Heart right ventricle (tissue), 16 donors: ENCODE measurements at places on chromosomes 4 and X.

DNA sequence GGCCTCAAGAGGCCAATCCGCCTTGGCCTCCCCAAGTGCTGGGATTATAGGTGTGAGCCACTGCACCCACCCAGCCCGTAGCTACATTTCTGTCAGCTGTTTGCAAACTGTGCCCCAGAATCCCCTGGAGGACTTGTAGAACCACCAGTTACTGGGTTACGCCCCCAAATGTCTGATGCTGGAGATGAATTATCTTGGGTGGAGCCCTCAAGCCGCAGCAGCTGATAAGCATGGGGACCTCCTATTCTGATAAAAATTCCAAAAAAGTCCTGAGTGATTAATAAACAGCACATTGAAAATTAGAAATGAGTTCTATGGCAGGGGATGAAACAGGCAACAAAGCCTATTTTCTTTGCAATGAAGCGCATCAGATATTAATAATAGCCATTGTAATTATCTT is 105.0 kb downstream of the PTTG2 start:
- DNase-seq = no peak

GRCh38 chr4:2364654-2365053 is 53.8 kb downstream of the ZFYVE28 start:
- DNase-seq = peak; percentile 24

DNA sequence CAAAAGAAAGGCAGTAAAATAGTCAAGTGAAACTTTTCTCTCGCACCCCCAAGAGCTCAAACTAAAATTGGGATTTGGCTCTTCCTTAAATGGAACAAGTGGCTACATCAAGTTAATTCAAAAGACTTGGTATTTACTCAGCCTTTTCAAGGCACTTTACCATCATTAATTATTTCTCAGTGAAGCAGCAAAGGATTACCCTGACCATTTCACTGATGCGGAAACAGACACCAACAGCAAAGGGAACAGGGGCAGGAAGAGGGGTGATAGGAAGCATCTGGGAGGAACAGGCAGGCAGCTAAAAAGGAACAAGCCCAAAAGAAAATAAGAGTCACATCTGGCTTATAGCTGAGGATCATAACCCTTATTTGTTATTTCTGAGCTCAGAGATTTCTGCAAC is 2.7 kb downstream of the SCML2 start:
- no peak for DNase-seq

DNA sequence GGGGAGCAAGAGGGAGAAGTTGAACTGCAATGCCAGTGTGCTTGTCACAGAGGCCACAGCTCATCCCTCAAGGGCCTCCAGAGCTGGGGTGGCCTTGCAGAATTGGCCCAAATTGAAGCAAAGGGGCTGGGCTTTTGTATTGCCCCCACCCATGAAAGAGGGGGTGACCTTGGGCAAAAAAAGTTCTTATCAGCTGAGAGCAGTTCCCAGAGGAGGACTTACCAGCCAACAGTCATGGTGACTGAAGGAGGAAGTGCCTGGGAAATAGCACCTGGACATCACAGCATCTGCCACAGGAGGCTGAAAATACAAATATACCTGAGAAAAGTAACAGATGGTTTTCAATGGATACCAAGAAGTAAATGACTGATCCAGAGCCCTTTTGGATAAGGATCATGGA is 262.4 kb downstream of the MID1IP1 start:
- DNase-seq = no peak

DNA sequence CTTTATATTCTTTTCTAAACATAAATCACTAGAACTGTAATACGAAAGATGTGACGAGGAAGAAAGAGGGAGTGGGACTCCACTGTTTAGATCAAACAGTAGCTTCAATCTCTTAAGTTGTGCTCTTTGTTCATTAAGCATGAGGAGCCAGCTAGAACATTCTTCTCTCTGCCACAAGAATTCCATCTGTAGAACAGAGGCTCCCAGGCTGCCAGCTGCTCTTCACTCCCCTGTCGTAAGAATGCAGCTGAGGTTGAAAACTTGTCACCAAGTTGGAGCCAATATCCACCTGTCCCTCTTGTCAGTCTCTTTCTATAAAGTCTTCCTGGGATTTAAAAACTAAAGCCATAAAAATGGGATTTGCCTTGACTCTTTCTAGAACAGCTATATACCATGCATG is 65.0 kb upstream of the SEC24B start:
- no peak for DNase-seq

GRCh38 chrX:132602701-132603100 is 113.9 kb upstream of the MBNL3 start:
- DNase-seq = no peak

GRCh38 chr4:19880206-19880605 is 371.5 kb upstream of the SLIT2 start:
- no peak for DNase-seq

- no peak for DNase-seq
These were observed 9.5 kb downstream of the NAF1 start for GRCh38 chr4:163157157-163157556.

DNA sequence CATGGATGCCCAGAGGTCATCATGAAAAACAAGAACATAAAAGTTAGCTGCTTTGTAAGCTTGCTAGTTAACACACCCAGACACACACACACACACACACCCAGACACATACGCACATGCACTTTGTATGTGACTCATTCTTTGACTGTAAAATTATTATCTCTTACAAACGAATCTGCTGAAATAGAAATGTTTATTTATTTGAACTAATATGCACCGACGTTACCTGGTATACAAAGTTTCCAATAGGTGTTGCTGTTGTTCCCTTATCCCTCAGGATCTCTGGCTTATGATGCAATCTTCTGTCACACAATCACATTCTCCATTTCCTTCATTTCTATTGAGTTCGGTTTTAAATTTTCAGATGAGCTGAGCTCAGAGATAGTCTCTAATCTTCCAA is 209.3 kb downstream of the PTTG2 start:
- no peak for DNase-seq

DNA sequence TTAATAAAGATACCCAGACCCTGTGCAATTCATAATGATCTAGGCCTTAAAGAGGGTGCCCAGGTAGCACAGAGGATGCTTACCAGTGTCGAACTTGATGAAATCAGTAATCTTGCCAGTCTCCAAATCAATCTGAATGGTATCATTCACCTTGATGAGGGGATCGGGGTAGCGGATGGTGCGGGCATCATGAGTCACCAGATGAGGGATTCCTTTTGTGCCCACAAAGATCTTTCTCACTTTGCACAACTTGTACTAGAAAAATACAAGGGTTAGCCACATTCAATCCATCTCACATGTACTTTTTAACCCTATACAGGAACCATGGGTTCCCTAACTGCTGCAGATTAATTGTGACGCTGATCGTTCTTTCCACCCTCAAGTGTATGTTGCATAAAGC is 3.3 kb downstream of the RPS4X start:
- no peak for DNase-seq

DNA sequence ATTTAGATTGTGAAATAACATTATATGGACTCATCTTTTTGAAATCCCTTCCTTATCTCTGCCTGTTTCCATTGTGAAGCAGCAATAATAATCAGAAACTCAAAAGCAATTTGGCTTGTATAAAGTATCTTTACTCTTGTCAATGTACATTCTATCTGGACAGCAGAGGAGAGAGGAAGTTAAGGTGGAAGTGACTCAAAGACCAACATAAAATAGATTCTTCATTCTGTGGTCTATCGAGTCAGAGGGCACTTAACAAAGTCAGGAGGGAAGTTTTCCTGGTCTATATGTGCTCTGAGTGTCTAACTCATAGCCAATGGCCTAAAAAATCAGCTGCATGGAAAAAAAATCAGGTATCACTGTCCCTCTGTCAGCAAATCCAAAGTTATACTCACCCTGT is 155.5 kb downstream of the EMCN start:
- no peak for DNase-seq

DNA sequence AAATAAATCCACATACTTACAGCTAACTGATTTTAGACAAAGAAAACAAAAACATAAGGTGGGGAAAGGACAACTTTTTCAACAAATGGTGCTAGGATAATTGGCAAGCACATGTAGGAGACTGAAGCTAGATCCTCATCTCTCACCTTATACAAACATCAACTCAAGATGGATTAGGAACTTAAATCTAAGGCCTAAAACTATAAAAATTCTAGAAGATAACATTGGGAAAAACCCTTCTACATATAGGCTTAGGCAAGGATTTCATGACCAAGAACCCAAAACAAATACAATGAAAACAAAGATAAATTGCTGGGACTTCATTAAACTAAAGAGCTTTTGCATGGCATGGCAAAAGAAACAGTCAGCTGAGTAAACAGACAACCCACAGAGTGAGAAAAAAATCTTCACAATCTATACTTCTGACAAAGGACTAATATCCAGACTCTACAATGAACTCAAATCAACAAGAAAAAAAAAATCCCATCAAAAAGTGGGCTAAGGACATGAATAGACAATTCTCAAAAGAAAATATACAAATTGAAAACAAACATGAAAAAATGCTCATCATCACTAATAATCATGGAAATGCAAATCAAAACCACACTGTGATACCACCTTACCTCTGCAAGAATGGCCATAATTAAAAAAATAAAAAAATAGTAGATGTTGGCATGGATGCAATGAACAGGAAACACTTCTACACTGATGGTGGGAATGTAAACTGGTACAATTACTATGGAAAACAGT is 14.1 kb upstream of the AFP start:
- DNase-seq = no peak

DNA sequence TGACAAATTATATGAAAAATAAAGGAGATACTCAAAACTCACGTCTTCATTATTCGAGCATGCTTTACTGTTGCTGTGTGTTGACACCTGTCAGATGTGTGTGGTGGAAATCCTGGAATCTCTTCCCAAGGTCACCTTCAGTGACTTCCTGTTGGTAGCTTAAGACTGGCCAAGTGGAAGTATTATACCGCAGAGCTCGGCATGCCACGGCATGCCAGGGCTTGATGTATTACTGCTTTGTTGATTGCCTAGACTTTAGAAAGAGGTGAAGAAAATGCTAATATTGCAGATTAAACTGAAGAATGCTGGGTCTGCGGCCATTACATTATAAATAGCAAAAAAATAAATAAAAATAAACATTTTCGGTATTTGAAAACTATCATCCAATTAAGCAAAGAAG is 4.6 kb downstream of the TREX2 start:
- DNase-seq = no peak

GRCh38 chr4:159344877-159345276 is 242.0 kb downstream of the RAPGEF2 start:
- no peak for DNase-seq
